Calu3 (cell line): ENCODE measurements at places on chromosomes 3 and 15.

DNA sequence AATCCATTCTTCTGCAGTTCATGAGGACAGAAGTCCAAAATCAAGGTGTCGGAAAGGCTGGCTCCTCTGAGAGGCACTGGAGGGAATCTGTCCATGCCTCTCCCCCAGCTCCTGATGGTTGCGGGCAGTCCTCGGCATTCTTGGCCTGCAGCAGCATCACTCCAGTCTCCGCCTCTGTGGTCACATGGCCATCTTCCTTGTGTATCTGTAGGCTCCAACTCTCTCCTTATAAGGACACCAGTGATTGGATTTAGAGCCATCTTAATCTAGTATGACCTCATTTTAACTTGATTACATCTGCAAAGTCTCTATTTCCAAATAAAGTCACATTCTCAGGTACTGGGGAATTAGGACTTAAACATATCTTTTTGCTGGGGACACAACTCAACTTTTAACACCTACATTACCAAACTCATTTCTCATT, 56.0 kb upstream of the FLNB start:
- DNase-seq, result no peak

DNA sequence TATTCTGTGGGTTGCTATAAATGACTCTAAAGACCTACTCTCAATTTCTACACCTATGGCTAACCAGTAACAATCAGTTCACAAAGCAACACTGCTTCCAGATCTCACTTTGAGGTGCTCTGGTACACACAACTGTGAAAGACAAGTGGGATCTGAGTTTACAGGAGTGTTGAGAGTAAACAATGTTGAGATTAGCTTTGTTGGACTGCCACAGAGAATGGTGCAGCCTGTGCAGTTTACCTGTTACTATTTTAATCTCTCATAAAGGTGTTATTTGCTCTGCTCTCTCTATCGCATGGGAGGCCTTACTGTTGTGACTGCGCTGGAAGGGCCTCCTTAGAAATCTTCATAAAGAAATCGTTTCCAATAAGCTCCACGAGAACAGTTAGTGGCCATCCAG, 112.0 kb downstream of the SOX2 start:
- no peak for DNase-seq

GRCh38 chr3:58021072-58021959, 13.1 kb downstream of the FLNB start:
- peak; percentile 42 for DNase-seq

GRCh38 chr3:132635052-132635451, 24.6 kb downstream of the ACAD11 start:
- no peak for DNase-seq

- DNase-seq, result no peak
Measured at GRCh38 chr15:66089049-66089448, 164.5 kb downstream of the MEGF11 start.
